ENCODE measurements at places on chromosomes 3 and 15. TPM values are rescaled to one million over a fixed set of nuclear protein-coding genes. Genes with fewer than 3 reads are reported as not detected.

GRCh38 chr3:177065285-177066033, 131.8 kb downstream of the TBL1XR1 start:
- DNase-seq, result no peak

DNA sequence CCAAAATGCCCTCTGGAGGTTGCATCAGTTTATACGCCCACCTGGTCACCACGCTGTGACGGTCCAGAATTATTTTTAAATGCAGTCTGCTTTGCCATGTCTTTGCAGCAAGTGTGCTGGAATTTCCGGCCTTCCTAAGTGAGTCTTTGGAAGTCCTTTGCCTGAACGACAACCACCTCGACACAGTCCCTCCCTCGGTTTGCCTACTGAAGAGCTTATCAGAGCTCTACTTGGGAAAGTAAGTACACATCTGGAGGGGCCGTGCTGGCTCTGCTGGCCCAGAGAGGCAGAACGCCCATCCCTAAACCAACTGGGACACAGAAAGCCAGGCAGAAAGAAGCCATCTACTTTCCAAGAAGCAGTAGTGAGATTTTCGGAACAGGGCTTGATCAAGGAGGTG, 101.8 kb downstream of the LRRK1 start:
- DNase-seq, result no peak

DNA sequence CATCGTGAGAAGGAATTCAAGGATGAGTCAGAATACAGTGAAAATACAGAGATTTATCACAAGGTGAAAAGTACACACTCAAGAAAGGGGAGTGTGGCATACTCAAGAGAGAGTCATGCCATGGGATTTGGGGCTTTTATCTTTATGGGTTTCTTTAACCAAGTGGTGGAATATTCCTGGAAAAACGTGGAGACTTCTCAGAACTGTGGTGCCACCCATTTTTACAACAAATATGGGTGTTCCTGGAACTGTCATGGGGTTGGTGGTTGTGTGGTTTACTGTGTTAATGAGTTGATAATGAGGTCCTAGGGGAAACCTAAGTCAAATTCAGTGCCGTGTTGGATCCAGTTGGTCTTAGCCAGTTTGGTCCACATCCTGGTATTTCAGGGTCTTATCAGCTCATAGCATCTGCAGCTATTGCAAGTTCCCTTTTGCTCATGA, 497.2 kb downstream of the GABRG3 start:
- DNase-seq, result no peak

DNA sequence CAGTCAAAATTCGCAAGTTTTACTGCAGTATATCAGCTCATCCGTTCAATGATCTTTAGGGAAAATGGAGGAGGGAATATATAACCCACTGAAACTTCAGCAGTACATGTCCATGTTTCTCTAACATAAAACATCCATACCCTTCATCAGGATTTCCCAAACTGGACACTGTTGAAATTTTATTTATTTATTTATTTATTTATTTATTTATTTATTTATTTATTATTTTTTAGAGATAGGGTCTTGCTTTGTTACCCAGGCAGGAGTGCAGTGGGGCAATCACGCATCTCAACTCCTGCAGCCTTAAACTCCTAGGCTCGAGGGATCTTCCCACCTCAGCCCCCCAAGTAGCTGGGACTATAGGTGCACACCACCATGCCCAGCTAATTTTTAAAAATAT, 14.8 kb upstream of the HLTF start:
- no peak for DNase-seq

The ANKRD34C gene
- total RNA-seq, result not detected

Data from dermis blood vessel endothelial cell (primary cell).